PC-9 (cell line): ENCODE measurements at places on chromosomes 1 and 21. TPM values are rescaled to one million over a fixed set of nuclear protein-coding genes. Genes with fewer than 3 reads are reported as not detected.
A peak's percentile ranks its signal among the peaks of the same experiment; 100 is the strongest.

Gene KIAA0040
- total RNA-seq = 8.8 and 9.5 TPM in 2 replicates

Gene E2F2
- 7.6 and 9.0 TPM in 2 replicates for total RNA-seq

Gene LAMC1
- 95.5 and 121 TPM in 2 replicates for total RNA-seq

Gene OR10J1
- total RNA-seq = not detected in 2 replicates

Gene CLEC20A
- total RNA-seq = not detected in 2 replicates

Gene ALPL
- total RNA-seq = not detected in 2 replicates

Gene OR6F1
- not detected in 2 replicates for total RNA-seq

Gene CXADR
- 12.7 and 21.7 TPM in 2 replicates for total RNA-seq

Gene PODN
- not detected in 2 replicates for total RNA-seq

Gene GJB4
- total RNA-seq = 5.4 and 5.8 TPM in 2 replicates

Gene LMX1A
- total RNA-seq = not detected in 2 replicates

- H3K27me3 ChIP-seq = no peaks in the 10 kb centered on the region
- H3K27ac ChIP-seq = no peak overlapping the region
- H3K36me3 ChIP-seq = no peaks in the 10 kb centered on the region
Measured at GRCh38 chr21:39504230-39504629, 52.5 kb downstream of the SH3BGR start.

- H3K27ac ChIP-seq = no peak overlapping the region
- no peak overlapping the region for H3K4me3 ChIP-seq
- no peaks in the 10 kb centered on the region for H3K27me3 ChIP-seq
- DNase-seq = no peak
Measured at GRCh38 chr1:29119121-29119929, 4.4 kb downstream of the TMEM200B start.

DNA sequence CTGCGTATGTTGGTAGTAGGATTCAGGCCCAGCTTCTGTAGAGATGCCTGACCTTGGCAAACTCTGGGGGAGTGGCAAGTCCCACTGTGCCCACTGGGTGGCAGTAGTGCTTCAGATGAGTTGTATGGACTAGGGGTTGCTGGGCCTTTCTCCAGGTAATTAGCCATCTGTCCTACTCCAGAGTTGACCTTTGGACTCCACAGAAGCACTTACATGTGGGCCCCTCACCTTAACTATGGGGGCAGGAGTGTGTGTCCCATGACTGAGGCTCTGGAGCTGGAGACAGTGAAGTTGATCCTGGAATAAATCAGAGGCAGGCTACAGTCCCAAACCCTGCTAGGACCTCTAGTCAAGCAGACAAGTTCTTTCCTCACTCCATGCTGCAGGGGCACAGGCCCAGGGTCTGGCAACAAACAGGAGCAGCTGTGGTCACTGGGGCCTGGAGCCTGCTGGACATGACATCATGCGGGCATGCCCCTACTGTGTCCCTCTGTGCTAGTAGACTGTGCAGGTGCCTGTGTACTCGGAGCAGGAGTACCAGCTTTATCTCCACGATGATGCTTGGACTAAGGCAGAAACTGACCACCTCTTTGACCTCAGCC is 4.6 kb downstream of the DMAP1 start:
- H3K27me3 ChIP-seq = no peaks in the 10 kb centered on the region
- no peak overlapping the region for H3K27ac ChIP-seq
- H3K4me3 ChIP-seq = no peak overlapping the region
- no peaks in the 10 kb centered on the region; the same call in 1 of the 2 replicates for H3K36me3 ChIP-seq
- DNase-seq = peak; percentile 44

GRCh38 chr1:50750021-50750619 is 209.9 kb downstream of the FAF1 start:
- H3K27ac ChIP-seq = no peak overlapping the region
- no peaks in the 10 kb centered on the region for H3K27me3 ChIP-seq
- H3K36me3 ChIP-seq = no peaks in the 10 kb centered on the region

DNA sequence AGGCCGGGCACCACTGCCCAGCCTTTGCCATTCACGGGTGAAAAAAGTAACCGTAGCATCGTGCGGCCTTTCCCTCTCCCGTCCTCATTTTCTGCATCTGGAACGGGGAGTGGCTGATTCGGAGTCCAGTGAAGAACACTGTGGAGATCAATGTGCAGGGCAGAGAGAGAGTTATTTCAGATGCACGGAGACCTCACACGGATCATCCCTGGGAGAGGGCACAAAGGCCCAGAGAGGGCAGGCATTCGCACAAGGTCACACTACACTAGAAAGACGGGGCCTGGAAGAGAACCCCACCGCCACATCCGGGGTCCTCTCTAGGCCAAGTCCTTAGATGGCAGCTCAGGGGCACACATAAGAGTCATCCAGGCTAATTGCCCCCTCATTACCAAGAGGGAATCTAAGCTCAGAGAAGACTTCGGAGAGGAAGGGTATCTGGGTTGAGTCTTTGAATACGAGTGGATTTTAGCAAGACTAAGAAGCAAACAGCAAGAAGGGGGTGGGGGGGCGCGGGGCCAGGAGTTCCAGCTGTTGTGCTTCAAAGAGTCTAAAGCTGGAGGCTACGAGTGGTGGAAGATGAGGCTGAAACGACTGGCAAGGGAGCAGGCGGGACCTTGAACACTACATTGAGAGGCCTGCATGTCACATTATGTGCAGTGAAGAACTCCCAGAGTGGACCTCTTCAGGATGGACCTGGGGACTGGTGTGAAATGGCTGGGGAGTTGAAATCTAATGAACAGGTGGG is 857 bp downstream of the GPX7 start:
- no peak overlapping the region for H3K4me3 ChIP-seq
- no peaks in the 10 kb centered on the region for H3K4me1 ChIP-seq
- no peaks in the 10 kb centered on the region for H3K27me3 ChIP-seq
- no peaks in the 10 kb centered on the region for H3K36me3 ChIP-seq
- no peak for DNase-seq

DNA sequence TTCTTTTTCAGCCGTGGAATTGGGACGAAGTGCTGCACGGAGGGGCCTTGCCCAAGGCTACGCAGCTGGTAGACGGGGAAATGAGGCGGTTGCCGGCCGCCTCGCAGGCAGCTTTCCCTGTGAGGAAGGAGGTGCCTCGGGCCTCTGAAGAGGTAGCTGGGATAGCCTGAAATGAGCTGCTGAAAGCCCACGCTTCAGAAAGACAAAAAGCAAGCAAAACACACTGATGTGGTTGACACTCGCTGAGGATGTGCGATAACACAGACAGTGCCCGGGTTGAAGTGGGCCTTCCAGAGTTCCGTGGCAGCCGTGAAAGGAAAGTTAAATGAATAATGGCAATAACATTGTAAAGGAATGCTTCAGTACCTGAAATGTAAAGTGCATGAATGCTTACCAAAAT is 47.2 kb downstream of the S1PR1 start:
- H3K4me3 ChIP-seq = no peak overlapping the region
- no peak for DNase-seq
- H3K4me1 ChIP-seq = peaks cover 5% of the 10 kb centered on the region; the same call in 1 of the 2 replicates
- H3K27me3 ChIP-seq = no peaks in the 10 kb centered on the region
- no peak overlapping the region for H3K27ac ChIP-seq

GRCh38 chr1:231446138-231446537 is 24.1 kb upstream of the EGLN1 start:
- no peaks in the 10 kb centered on the region for H3K4me1 ChIP-seq
- no peak for DNase-seq
- no peak overlapping the region for H3K27ac ChIP-seq
- no peak overlapping the region for H3K4me3 ChIP-seq
